Effector memory CD8-positive, alpha-beta T cell (primary cell): ENCODE measurements at places on chromosomes 16 and 17.
A peak's percentile ranks its signal among the peaks of the same experiment; 100 is the strongest.

DNA sequence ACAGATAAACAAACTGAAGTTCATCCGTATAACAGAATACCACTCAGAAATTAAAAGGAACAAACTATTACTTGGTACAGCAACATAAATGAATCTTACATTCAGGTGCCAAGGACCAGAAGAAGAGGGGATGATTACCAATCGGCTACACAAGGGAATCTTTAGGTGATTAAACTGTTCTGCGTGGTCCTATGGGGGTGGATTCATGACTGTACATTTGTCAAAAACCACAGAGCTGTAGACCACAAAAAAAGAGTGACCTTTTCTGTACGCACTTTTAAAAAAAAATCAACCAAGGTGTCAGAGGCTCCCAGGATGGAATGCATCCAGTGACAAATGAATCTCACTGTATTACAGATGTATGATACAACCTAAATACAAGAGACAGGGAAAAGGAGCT is 110.8 kb downstream of the CDYL2 start:
- H3K4me1 ChIP-seq, result peaks cover 20% of the 10 kb centered on the region
- DNase-seq, result no peak
- no peaks in the 10 kb centered on the region for H3K27me3 ChIP-seq

- H3K27me3 ChIP-seq, result peaks cover 6% of the 10 kb centered on the region
- DNase-seq, result no peak
- peaks cover 17% of the 10 kb centered on the region for H3K4me1 ChIP-seq
- H3K4me3 ChIP-seq, result no peak overlapping the region
Measured at GRCh38 chr16:47019568-47019967, 46.1 kb upstream of the DNAJA2 start.

DNA sequence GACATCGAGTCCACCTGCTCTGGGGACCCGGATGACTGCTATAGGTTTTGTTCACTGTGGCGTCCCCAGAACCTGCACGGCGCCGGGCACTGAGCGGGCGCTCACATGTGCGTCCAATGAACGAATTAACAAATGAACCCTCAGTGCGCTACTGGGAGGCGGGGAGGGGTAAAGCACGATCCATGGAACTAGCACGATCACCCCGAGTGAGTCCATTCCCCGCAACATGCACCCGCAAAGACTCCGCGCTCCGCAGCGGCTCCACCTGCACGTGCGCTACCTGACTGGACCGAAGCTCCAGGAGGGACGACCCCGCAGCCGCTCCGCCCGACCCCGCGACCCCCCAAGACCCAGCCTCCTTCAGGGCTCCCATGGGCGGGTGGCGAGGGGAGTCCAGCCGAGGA is 491 bp downstream of the TRAP1 start:
- peaks cover 14% of the 10 kb centered on the region for H3K36me3 ChIP-seq
- H3K4me3 ChIP-seq, result peak overlapping the region; percentile 88
- no peaks in the 10 kb centered on the region for H3K27me3 ChIP-seq
- H3K27ac ChIP-seq, result peak overlapping the region; percentile 82
- H3K4me1 ChIP-seq, result peaks cover 18% of the 10 kb centered on the region

DNA sequence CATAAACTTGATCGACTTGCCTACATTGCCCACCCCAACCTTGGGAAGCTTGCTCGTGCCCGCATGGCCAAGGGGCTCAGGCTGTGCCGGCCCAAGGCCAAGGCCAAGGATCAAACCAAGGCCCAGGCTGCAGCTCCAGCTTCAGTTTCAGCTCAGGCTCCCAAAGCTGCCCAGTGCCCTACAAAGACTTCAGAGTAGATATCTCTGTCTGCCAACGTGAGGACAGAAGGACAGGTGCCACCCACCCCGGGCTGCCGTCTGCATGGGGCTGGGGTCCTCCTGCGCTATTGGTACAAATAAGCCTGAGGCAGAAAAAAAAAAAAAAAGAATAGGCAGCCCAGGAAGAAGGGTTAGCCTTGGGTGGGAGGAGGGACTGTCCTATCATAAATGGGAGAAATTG is 37.1 kb downstream of the DNAH2 start:
- no peak overlapping the region for H3K27ac ChIP-seq
- peaks cover 40% of the 10 kb centered on the region for H3K27me3 ChIP-seq
- DNase-seq, result no peak
- H3K36me3 ChIP-seq, result no peaks in the 10 kb centered on the region

- H3K4me1 ChIP-seq, result no peaks in the 10 kb centered on the region
- H3K4me3 ChIP-seq, result no peak overlapping the region
- peaks cover 47% of the 10 kb centered on the region for H3K27me3 ChIP-seq
- H3K36me3 ChIP-seq, result peaks cover 2% of the 10 kb centered on the region
- H3K27ac ChIP-seq, result no peak overlapping the region
Measured at GRCh38 chr17:80070375-80071115, 30.8 kb upstream of the GAA start.

GRCh38 chr17:69810326-69810965 is 264.6 kb upstream of the KCNJ16 start:
- H3K4me1 ChIP-seq, result no peaks in the 10 kb centered on the region
- no peaks in the 10 kb centered on the region for H3K36me3 ChIP-seq
- H3K4me3 ChIP-seq, result no peak overlapping the region
- no peak overlapping the region for H3K27ac ChIP-seq
- DNase-seq, result no peak

GRCh38 chr16:48541108-48541786 is 68.7 kb downstream of the N4BP1 start:
- H3K27ac ChIP-seq, result peak overlapping the region; percentile 84
- peaks cover 50% of the 10 kb centered on the region for H3K36me3 ChIP-seq
- no peak overlapping the region for H3K4me3 ChIP-seq
- H3K27me3 ChIP-seq, result no peaks in the 10 kb centered on the region
- H3K4me1 ChIP-seq, result peaks cover 21% of the 10 kb centered on the region

GRCh38 chr17:6352801-6353560 is 81.9 kb downstream of the AIPL1 start:
- DNase-seq, result no peak
- no peaks in the 10 kb centered on the region for H3K4me1 ChIP-seq

GRCh38 chr17:31339906-31340661 is 18.7 kb upstream of the EVI2A start:
- no peak overlapping the region for H3K4me3 ChIP-seq
- DNase-seq, result no peak

- H3K27ac ChIP-seq, result no peak overlapping the region
- DNase-seq, result no peak
- peaks cover 15% of the 10 kb centered on the region for H3K27me3 ChIP-seq
- no peaks in the 10 kb centered on the region for H3K4me1 ChIP-seq
Measured at GRCh38 chr16:23378256-23378655, 74.7 kb downstream of the COG7 start.

GRCh38 chr17:17087424-17088015 is 45.3 kb downstream of the MPRIP start:
- H3K4me3 ChIP-seq, result peak overlapping the region; percentile 60
- H3K27ac ChIP-seq, result peak overlapping the region; percentile 72
- no peak for DNase-seq
- no peaks in the 10 kb centered on the region for H3K27me3 ChIP-seq
- H3K36me3 ChIP-seq, result peaks cover 4% of the 10 kb centered on the region

DNA sequence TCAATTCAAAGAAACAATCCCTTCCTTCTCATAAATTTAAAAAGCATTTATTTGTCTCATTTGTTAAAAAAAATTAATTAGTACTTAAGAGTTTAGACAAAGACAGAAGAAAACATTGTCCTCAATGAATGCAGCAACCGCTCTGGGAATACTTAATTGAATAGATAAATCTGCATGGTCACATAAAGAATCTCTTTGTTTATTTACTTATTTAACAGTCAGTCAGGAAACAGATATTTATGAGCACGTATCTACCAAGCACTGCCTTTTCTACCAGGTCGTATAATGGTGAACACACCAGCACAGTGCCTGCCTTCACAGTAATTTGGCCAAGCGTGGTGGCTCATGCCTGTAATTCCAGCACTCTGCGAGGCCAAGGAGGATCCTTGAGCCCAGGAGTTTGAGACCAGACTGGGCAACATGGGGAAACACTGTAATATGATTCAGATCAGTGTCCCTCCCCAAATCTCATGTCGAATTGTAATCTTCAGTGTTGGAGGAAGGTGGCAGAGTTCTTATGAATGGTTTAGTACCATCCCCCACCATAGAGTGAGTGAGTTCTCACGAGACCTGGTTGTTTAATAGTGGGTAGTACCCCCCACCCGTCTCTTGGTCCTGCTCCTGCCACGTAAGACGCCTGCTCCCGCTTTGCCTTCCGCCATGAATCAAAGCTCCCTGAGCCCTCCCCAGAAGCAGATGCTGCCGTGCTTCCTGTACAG is 8.1 kb downstream of the WIPI1 start:
- H3K36me3 ChIP-seq, result peaks cover 27% of the 10 kb centered on the region
- no peaks in the 10 kb centered on the region for H3K27me3 ChIP-seq
- no peak for DNase-seq

- H3K27me3 ChIP-seq, result peaks cover 90% of the 10 kb centered on the region
- no peak overlapping the region for H3K27ac ChIP-seq
- no peaks in the 10 kb centered on the region for H3K4me1 ChIP-seq
- H3K4me3 ChIP-seq, result no peak overlapping the region
- H3K36me3 ChIP-seq, result no peaks in the 10 kb centered on the region
Measured at GRCh38 chr17:79905832-79906231, 66.6 kb upstream of the CBX4 start.

GRCh38 chr16:12742741-12743140 is 60.9 kb downstream of the CPPED1 start:
- H3K4me1 ChIP-seq, result peaks cover 8% of the 10 kb centered on the region
- no peak overlapping the region for H3K4me3 ChIP-seq
- H3K27me3 ChIP-seq, result no peaks in the 10 kb centered on the region
- no peak for DNase-seq

DNA sequence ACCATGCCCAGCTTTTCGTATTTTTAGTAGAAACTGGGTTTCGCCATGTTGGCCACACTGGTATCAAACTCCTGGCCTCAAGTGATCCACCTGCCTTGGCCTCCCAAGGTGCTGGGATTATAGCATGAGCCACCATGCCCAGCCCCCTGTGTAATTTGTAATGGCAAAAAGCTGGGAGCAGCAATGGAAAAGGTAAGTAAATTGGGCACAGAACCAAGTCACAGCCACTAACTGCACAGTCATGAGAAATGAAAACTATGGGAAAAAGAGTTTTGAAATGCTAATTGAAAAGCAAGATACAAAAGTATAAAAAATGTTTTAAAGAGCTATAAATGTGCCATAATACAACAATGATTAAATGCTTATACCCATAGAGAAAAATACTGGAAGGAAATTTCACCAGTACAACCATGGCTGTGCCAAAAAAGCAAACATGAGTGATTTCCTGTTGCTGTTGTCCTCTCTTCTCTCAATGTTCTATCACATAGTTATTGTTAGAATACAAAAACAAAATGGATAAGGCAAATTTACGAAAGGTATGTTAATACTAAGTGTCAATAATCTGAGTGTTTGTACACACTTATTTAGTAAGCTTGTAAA is 6.2 kb downstream of the NTAN1 start:
- DNase-seq, result no peak
- H3K27ac ChIP-seq, result no peak overlapping the region
- H3K27me3 ChIP-seq, result no peaks in the 10 kb centered on the region
- H3K36me3 ChIP-seq, result peaks cover 16% of the 10 kb centered on the region
- no peak overlapping the region for H3K4me3 ChIP-seq

- DNase-seq, result no peak
- peaks cover 6% of the 10 kb centered on the region for H3K27me3 ChIP-seq
- H3K36me3 ChIP-seq, result no peaks in the 10 kb centered on the region
- no peaks in the 10 kb centered on the region for H3K4me1 ChIP-seq
- H3K4me3 ChIP-seq, result no peak overlapping the region
Measured at GRCh38 chr16:48001324-48001895, 154.4 kb downstream of the ABCC12 start.

GRCh38 chr17:1773696-1774181 is 11.9 kb downstream of the SERPINF1 start:
- DNase-seq, result no peak
- no peaks in the 10 kb centered on the region for H3K27me3 ChIP-seq
- H3K36me3 ChIP-seq, result peaks cover 4% of the 10 kb centered on the region

DNA sequence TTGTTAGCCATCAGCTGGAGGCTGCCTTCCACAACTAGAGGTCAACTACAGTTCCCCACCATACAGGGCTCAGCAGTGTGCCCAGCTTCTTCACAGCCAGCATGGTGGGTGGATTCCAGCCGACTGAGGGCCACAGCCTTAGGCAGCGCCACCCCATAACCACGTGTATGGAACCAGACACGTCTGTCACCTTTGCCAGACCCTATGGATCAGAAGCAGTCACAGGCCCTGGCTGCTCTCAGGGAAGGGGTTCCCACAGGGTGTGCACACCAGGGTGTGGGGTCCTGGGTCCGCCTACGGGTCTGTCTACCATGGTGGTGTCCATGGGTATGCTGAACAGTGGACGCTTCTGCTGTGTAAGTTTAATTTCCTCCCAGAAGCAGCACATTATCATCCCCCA is 265.0 kb upstream of the FOXF1 start:
- H3K27me3 ChIP-seq, result peaks cover 67% of the 10 kb centered on the region
- no peaks in the 10 kb centered on the region for H3K36me3 ChIP-seq
- no peak overlapping the region for H3K4me3 ChIP-seq
- H3K27ac ChIP-seq, result no peak overlapping the region
- no peak for DNase-seq
- H3K4me1 ChIP-seq, result no peaks in the 10 kb centered on the region

- H3K27ac ChIP-seq, result no peak overlapping the region
- no peak overlapping the region for H3K4me3 ChIP-seq
- H3K4me1 ChIP-seq, result peaks cover 51% of the 10 kb centered on the region
Measured at GRCh38 chr17:45301674-45302073, 15.1 kb downstream of the MAP3K14 start.

DNA sequence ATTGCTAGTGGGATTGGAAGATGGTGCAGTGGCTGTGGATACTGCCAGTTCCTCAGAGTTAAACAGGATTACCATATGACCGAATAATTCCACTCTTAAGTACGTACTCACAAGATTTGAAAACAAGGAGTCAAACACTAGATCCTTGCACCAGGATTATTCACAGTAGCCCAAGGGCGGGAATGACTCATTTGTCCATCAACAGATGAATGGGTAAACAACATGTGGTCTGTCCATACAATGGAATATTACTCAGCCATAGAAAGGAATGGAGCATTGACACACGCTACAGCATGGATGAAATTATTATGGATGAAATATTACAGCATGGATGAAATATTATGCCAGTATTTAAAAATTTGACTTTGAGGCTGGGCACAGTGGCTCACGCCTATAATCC is 9.1 kb upstream of the MAPK8IP3 start:
- H3K4me3 ChIP-seq, result no peak overlapping the region
- no peak for DNase-seq
- H3K4me1 ChIP-seq, result no peaks in the 10 kb centered on the region
- peaks cover 29% of the 10 kb centered on the region for H3K36me3 ChIP-seq
- H3K27me3 ChIP-seq, result no peaks in the 10 kb centered on the region
- H3K27ac ChIP-seq, result no peak overlapping the region
